ENCODE measurements at places on chromosomes 1 and 21. TPM values are rescaled to one million over a fixed set of nuclear protein-coding genes. Genes with fewer than 3 reads are reported as not detected.
A peak's percentile ranks its signal among the peaks of the same experiment; 100 is the strongest.

CTPS1 gene
- 28.6 TPM for polyA plus RNA-seq

PDC gene
- polyA plus RNA-seq = not detected

MAP3K21 gene
- 0.49 TPM for polyA plus RNA-seq

WDR64 gene
- polyA plus RNA-seq = not detected

HLX gene
- polyA plus RNA-seq = 1.8 TPM

MPL gene
- 0.32 TPM for polyA plus RNA-seq

KDM1A gene
- polyA plus RNA-seq = 168 TPM

OR6K3 gene
- polyA plus RNA-seq = not detected

FAM72D gene
- polyA plus RNA-seq = 5.3 TPM

ASCL5 gene
- polyA plus RNA-seq = not detected

IGSF9 gene
- 43.9 TPM for polyA plus RNA-seq

AGO4 gene
- polyA plus RNA-seq = 3.8 TPM

SHE gene
- polyA plus RNA-seq = 1.6 TPM

- peak; percentile 27 for DNase-seq
These were observed 843 bp downstream of the DIP2A start for GRCh38 chr21:46459356-46460112.

- no peak for DNase-seq
These were observed 30.7 kb downstream of the LRP8 start for GRCh38 chr1:53297195-53297594.

- no peak for DNase-seq
These were observed 5.9 kb downstream of the RIMS3 start for GRCh38 chr1:40659649-40659947.

GRCh38 chr1:21368515-21369289 lies 71.2 kb upstream of the NBPF3 start:
- peak; percentile 83 for DNase-seq

GRCh38 chr1:14929547-14930246 lies 223.8 kb upstream of the TMEM51 start:
- no peak for DNase-seq

DNA sequence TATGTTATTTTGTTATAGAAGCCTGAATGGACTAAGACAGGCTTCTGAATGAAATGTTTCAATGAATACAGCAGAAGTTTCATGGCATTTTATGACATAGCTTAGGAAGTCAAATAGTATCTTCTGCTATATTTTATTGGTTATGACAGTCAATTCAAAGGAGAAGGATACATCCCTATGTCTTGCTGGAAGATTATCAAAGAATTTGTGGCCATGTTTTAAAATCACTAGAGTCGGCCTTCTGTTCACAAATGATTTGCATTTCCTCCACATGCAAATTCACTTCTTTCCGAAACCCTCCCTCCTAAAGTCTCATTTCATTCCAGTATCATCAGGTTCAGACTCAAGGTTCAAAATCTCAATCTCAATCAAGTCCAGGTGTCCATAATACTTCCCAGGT lies 679.2 kb upstream of the ADAMTS5 start:
- DNase-seq = peak; percentile 85

GRCh38 chr1:18182398-18183160 lies 75.0 kb downstream of the IGSF21 start:
- no peak for DNase-seq

DNA sequence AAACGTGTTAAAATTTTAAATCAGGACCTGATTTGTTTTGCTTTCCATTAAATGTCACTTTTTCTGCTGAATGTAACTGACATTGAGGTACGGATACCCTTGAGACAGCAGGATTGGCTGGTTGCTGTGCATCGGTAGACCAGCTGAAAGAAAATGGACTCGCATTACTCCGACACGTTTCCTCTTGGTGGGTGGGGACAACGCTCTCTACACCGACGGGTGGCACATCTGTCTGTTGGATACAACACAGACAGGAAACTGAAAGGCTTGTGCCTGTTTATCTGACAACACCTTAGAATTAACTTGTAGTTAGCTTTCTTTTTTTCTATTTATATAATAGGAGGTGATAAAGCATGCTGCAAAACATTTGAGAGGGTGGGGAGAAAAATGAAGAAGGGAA lies 19.4 kb downstream of the PRPF38A start:
- DNase-seq = no peak

GRCh38 chr1:25902462-25902861 lies 3.8 kb downstream of the STMN1 start:
- no peak for DNase-seq

GRCh38 chr1:37764414-37764825 lies 500 bp downstream of the EPHA10 start:
- peak; percentile 66 for DNase-seq

- DNase-seq = no peak
These were observed 1.6 kb upstream of the ENO1 start for GRCh38 chr1:8879922-8880676.

GRCh38 chr1:14180738-14181137 lies 417.7 kb upstream of the KAZN start:
- DNase-seq = peak; percentile 25

DNA sequence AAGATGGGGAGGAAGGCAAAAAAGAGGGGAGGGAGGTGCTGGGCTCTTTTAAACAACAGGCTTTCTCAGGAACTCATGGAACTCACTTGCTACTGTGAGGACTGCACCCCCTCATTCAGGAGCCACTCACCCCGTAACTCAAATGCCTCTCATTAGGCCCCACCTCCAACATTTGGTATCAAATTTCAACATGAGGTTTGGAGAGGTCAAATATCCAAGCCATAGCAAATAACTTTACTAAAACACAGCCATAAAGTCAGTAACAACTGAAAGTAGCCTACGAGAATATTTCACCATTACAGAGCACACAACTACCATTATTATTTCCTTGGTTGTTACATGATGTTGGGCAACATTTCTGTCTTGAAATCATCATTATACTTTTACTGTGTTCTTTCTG lies 13.1 kb upstream of the DMRTB1 start:
- DNase-seq = no peak

DNA sequence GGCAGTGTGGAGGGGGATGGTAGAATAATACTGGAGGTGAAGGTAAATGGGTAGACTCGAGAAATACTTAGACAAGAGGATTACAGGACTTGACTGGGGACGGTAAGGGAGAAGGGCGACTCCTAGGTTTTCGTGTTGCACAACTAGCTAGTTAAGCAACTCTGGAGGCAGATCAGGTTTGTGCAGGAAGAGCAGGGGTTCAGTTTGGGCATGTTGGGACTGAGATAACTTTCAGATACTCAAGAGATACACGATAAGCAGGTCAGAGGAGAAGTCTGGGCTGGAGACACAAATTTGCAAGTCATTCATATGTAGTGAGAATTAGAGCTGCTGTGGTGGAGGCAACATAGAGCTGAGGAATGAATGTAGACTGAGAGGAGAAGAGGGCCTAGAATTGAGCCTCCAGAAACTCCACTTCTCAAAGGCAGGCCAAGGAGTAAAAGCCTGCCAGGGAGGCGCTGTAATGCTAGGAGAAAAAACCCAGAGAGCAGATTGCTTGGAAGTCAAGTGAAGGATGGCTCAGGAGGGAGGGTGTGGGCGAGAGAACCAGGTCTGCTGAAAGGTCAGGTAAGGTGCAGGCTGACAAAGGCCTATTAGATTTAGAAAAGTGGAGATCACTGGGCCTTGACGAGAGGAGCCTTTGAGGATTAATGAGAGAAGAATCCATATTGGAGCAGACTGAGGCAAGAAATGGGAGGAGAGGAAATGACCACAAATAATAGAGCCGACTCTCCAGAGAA lies 20.8 kb downstream of the MAB21L3 start:
- DNase-seq = no peak

GRCh38 chr1:94515296-94515947 lies 26.1 kb downstream of the F3 start:
- DNase-seq = no peak

DNA sequence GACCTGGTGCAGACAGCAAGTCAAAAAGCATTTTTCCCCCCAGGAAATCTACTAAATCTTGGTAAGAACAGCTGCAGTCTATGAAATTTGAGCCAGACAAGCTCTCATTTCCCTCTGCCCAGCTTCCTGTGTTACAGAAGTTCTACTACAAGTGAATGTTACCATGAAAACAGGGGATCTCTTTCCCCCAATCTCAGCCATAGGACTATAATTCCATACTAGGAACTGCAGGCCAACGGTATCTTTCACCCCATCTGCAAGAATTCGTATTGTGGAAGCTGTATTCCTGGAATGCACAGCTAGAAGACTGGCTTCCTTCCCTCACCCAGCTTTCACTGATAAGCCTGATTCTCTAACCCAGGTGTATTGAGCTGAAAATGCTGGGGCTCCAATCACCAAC lies 1655.4 kb downstream of the BRINP3 start:
- DNase-seq = no peak

DNA sequence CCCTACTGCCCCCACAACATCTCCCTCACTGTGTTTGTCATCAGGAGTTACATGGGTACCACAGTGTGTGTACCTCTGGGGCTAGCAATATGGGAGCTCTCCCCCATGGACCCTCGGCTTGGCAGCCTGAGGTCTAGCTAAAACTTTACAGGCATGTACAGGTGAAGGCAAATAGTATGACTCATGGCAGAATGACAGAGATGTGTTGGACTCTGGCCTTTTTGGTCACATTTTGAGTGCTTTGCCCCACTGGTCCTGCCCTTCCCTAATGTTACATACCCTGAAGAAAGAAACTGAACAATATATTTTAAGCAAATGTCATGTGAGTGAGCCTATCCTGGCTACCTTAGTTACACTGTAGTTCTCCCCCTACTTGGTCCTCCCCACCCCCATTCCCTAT lies 124.0 kb downstream of the NGF start:
- DNase-seq = no peak

- DNase-seq = no peak
These were observed 569 bp upstream of the CAPN2 start for GRCh38 chr1:223711747-223712193.

GRCh38 chr1:242401937-242402336 lies 122.6 kb downstream of the PLD5 start:
- DNase-seq = no peak

GRCh38 chr1:72018562-72018961 lies 263.8 kb downstream of the NEGR1 start:
- DNase-seq = no peak
